ENCODE measurements at places on chromosomes 3 and 15. TPM values are rescaled to one million over a fixed set of nuclear protein-coding genes. Genes with fewer than 3 reads are reported as not detected.

- DNase-seq = no peak
These were observed 56.6 kb downstream of the LSM3 start for GRCh38 chr3:14235003-14235911.

Gene SMAD3
- 68.6 TPM for total RNA-seq

DNA sequence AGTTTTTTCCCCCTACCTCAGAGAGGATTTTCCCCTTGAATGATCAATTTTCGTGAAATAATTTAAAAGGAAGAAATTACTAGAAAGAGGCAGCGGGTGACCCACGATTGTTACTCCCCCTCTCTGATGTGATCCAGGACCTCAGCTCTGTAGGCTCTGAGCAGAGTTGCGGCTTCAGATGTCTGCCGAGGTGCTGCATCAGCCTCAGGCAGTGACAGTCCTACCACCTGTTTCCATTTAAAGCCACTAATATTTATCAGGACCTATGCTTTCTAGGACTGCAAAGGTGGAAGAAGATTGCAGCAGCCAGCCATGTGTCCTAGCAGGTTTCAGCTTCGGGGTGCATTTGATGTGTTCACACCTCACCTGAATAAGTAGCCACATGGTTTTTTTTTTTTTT is 294.8 kb upstream of the C2CD4B start:
- no peak for DNase-seq

DNA sequence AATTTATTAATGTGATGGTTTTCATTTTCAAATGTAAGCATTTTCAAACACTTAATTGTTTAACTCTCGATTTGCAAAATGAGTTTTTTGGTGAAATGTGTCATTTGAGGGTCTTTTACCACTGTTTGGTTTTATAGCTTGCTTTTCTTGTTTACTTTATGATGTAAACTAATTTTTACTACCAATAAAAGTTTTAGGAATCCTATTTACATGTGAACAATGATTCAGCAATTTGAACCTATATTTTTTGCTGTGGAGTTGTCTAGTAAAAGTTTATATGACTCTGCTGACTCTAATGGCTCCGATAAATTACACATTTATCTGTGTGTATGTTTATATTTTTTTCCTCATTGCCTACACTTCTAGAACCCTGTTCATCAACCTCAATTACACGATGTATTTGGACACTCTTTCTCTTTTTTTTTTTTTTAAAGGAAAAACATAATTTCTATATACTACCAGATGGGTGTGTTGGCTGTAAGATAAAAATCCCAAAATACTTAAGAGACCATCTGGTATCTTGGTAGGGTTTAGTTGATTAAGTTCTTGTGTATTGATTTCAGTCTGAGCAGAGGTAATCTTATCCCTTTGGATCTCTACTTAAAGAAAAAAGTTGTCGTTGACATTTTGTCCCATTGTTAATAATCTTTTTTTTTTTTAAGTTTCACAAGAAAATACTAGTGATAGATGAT is 89.5 kb downstream of the PTPRG start:
- DNase-seq = no peak

DNA sequence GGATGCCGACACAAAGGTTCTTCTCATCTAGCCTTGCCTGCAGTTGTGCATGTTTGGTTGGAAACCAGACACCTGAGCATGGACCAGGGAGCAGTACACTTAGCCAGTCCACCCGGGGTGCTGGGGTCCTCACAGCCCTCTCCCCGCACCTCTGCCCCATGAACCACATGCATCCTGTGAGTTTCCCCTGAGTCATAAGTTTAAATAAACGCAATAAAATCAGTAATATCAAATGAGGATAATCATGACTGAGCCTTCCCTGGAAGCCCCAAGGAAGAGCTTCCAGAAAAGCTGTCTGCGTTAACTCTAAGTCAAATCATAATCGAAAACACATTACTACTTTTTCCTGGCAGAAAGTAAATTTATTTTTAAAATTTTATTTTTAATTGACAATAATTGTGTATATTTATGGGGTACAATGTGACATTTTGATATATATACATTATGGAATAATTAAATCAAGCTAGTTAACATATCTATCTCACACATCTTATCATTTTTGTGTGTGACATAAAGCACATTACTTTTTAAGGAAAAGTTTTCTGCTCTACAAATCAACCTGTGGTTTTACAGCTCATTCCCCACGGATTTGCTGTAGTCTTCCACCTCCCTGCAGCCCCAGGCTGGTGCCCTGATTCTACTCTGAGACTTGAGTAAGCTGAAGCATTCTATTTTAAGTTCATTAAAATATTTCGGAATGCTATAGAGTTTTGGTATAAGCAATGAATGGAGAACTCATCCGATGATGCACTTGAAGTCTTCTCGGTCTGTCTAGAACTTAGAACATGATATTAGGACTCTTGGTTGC is 166.0 kb upstream of the EIF1B start:
- DNase-seq = no peak

Gene RARRES1
- total RNA-seq = 1,032 TPM

GRCh38 chr3:120462409-120462959 is 11.7 kb upstream of the FSTL1 start:
- no peak for DNase-seq

DNA sequence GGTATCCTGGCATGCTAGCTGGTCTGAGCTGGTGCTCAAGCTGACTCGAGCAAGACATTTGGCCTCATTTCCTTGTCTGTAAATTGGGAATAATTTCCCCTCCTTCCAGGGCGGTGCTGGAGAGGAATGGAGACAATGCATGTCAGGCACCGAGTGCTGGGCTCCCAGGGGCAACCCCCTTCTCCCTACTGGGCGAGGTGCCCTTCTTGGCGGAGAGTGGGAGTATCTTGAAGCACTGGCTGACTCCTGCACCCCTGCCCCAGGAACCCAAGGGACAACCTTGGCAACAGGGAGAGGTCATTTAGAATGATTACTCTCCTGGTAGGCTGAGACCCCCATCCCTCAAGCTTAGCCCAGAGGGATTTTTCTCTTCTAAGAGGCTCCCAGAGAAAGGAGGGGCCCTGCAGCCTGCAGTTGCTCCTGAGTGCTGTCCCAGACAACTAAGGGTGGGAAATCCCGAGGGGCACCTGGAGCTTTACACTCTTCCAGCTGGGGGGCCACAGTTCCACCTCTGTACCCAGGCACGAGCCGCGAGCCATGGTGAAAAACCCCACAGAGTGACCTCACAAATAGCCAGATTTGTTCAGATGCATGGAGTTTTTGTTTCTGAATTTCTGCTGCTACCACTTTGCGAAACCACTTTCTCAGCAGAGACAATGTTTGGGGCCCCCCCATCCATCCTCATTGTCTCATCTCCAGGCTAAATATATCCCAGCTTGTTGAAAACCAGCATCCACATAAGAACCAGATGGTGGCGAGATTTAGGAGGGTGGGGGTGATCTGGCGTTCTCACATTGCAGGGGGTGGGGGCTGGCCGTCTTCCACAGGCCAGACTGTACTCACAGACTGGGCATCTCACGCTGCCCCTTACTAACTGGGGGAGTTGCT is 44.8 kb downstream of the ABTB1 start:
- DNase-seq = no peak

DNA sequence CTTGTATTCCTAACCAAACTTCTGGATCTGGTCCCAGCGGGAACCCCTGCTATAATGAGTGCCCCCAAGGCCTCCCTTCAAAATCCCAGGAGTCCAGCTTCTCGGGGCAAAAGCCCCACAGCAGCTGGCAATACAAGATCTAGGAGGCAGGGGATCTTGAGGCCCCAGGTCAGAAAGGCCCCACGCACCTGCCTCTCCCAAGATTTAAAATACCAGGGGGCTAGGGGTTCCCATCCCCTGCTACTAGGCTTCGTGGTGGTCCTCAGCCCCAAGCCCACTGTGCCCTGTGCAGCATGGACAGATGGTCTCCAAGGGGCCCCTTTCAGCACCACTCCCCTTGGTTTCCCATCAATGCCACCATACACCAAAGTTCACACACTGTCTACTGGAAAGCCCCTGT is 15.8 kb upstream of the CYP11A1 start:
- DNase-seq = no peak

Gene UBAP1L
- total RNA-seq = 12.0 TPM

Gene GHRL
- 3.7 TPM for total RNA-seq

Gene MOBP
- total RNA-seq = 2.5 TPM

- DNase-seq = no peak
These were observed 32.3 kb downstream of the CLDN1 start for GRCh38 chr3:190289989-190290388.

Gene ATP8B4
- total RNA-seq = 11.8 TPM

DNA sequence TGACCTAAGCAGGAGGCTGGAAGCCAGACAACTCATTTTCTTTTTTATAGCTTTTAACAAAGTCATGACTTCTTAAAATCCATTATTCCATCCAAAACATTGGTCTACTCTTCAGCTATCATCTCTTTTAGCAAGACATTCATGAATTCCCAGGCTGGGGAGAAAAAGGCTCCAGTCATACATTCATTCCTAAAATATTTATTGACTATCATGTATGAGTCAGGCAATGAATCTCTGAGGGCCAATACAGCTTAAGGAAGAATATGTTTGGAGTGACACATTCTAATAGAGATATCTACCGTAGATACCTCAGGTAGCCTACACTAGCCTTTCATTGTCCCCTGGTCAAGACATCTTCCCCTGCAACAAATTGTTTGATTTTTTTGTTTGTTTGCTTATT is 196.4 kb upstream of the NANOGP8 start:
- DNase-seq = no peak

Measured in tibial nerve (tissue), 4 donors.